ENCODE measurements at places on chromosomes 7 and 10.

- H3K4me3 ChIP-seq: no peak overlapping the region
- peaks cover 1% of the 10 kb centered on the region for H3K36me3 ChIP-seq
- no peak for DNase-seq
- H3K4me1 ChIP-seq: no peaks in the 10 kb centered on the region
- H3K27me3 ChIP-seq: peaks cover 13% of the 10 kb centered on the region
Measured at GRCh38 chr10:116653885-116654284, 33.1 kb downstream of the PNLIPRP2 start.

- H3K4me1 ChIP-seq: peaks cover 28% of the 10 kb centered on the region
- DNase-seq: no peak
- H3K4me3 ChIP-seq: no peak overlapping the region
- H3K27ac ChIP-seq: peak overlapping the region; percentile 47
- peaks cover 69% of the 10 kb centered on the region for H3K36me3 ChIP-seq
- no peaks in the 10 kb centered on the region for H3K27me3 ChIP-seq
Measured at GRCh38 chr10:1123198-1123597, 67.0 kb downstream of the WDR37 start.

- no peaks in the 10 kb centered on the region for H3K4me1 ChIP-seq
- H3K27me3 ChIP-seq: no peaks in the 10 kb centered on the region
- H3K27ac ChIP-seq: no peak overlapping the region
Measured at GRCh38 chr10:55476129-55476528, 675.1 kb upstream of the PCDH15 start.

DNA sequence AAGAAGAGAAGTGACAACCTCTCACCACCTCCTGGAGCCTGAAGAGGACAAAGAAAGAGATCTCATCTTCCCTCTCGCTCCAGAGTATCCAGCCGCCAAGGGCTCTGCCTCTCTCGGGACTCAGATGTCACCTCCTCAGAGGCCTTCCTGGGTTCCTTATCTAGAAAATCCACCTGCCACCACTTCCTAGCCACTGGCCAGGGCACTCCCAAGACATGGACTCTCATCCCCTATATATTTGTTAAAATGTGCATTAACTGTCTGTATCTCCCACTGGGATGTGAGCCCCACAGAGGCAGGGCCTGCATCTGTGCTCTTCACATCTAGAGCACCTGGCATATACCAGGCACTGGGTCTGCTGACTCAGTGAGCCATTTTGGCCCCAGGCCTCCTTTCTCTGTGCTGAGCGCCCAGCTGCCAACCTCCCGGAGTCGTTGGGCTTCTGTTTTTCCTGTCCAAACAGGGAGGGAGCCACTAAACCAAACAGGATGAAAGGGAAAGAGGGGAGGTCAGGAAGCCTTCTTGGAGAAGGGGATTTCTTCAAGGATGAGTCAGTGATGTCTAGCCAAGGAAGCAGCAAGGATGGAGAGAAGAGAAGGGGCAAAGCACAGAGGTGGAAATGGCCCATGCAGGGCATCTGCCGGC, 58.9 kb downstream of the KCNMA1 start:
- no peaks in the 10 kb centered on the region for H3K36me3 ChIP-seq
- H3K27ac ChIP-seq: no peak overlapping the region
- DNase-seq: no peak
- H3K4me1 ChIP-seq: peaks cover 2% of the 10 kb centered on the region
- H3K4me3 ChIP-seq: no peak overlapping the region
- H3K27me3 ChIP-seq: no peaks in the 10 kb centered on the region

DNA sequence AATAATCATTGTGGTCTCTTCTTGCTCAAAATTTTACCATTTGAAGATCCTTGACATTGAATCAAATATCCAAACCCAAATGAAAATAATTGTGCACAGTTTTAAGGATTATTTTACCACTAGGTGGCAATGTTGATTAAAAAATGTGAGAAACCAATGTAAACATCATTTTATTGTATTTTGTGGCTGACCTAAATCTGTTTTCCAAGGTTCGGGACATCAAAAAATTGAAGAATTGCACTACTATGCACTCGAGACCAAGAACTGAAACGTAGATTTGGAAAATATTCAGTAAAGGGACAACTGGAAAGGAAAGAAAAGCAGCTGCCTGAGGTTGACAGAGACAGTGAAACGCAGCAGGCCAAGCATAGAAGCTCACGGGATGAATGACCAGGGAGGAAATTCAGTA, 259.3 kb downstream of the SNX13 start:
- no peaks in the 10 kb centered on the region for H3K4me1 ChIP-seq
- no peak overlapping the region for H3K4me3 ChIP-seq
- H3K36me3 ChIP-seq: no peaks in the 10 kb centered on the region

GRCh38 chr10:58064714-58065528, 202.8 kb downstream of the IPMK start:
- DNase-seq: no peak
- no peaks in the 10 kb centered on the region for H3K4me1 ChIP-seq
- H3K36me3 ChIP-seq: peaks cover 3% of the 10 kb centered on the region
- no peak overlapping the region for H3K27ac ChIP-seq
- peaks cover 40% of the 10 kb centered on the region for H3K27me3 ChIP-seq
- H3K4me3 ChIP-seq: no peak overlapping the region

GRCh38 chr10:22856444-22857074, 71.3 kb upstream of the ARMC3 start:
- H3K4me1 ChIP-seq: no peaks in the 10 kb centered on the region
- H3K27ac ChIP-seq: no peak overlapping the region

DNA sequence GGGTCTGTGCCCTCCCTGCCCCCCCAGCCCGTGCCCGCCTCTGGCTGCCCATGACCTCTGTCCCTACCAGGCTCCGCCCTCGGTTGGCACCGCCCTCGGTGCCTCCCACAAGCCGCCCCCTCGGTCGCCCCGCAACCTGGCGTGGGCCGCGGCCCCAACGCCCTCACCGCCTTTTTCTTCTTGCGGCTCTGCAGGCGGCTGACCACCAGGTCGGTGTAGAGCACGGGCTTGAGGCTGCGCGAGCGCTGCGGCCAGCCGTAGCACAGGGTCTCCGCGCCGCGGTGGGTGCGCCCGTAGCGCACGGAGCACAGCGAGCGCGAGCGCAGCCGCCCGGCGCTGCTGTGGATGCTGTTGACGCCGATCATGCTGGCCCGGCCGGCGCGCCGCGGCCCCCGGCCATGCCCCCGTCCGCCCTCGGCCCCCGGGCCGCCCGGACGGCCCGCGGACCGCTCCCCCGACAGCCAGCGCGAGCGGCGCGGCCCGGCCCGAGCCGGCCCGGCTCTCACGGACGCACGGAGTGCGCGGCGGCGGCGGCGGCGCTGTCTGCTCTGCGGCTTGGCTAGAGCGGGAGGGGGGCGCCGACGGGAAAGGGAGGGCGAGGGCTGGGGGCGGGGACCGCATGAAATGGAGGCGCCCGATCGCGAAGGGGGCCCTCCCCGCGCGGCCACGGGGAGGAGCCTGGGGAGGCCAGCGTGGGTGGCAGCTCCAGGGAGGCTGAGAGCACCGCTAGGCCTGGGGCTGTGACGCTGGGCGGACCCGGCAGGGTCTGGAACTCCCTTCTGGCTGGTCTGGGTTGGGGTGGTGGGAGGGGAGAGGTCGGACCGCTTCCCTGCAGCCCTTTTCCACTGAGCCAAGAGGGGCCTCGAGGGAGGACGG, 9.6 kb downstream of the PSD start:
- H3K27ac ChIP-seq: no peak overlapping the region
- DNase-seq: no peak
- peaks cover 22% of the 10 kb centered on the region for H3K4me1 ChIP-seq
- H3K4me3 ChIP-seq: peak overlapping the region; percentile 70
- H3K36me3 ChIP-seq: peaks cover 26% of the 10 kb centered on the region

DNA sequence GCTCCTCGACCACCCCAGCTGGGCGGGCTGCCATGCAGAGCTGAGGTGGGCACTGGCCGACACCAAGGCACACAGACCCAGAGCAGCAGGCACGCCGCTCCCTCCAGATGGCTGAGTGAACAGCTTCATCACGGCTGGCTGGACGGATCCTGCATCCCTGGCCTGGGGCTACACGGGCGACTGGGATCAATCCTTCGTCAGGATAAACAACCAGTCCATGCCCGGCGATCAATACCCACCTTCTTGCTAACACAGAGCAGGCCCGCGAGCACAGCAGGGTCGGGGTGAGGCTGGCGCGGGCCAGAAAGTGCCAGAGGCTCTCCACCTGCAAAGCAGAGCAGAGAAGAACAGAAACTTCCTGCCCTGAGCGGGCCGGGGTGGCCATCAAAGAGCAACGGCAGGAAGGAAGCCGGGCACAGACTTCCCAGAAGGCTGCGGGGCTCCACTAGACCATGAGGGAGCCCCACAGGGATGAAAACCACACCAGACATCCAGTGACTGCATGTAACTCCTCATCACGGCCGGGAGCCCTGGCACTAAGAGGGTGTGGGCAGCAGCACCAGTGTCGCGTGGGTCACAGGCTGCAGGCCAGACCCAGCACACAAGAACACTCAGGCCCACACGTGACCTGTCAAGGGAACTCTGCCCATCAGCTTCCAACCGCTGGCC, 166.4 kb downstream of the MAD1L1 start:
- peaks cover 4% of the 10 kb centered on the region for H3K36me3 ChIP-seq
- H3K4me3 ChIP-seq: no peak overlapping the region
- no peak for DNase-seq
- H3K27me3 ChIP-seq: no peaks in the 10 kb centered on the region
- H3K4me1 ChIP-seq: peaks cover 10% of the 10 kb centered on the region
- H3K27ac ChIP-seq: no peak overlapping the region

DNA sequence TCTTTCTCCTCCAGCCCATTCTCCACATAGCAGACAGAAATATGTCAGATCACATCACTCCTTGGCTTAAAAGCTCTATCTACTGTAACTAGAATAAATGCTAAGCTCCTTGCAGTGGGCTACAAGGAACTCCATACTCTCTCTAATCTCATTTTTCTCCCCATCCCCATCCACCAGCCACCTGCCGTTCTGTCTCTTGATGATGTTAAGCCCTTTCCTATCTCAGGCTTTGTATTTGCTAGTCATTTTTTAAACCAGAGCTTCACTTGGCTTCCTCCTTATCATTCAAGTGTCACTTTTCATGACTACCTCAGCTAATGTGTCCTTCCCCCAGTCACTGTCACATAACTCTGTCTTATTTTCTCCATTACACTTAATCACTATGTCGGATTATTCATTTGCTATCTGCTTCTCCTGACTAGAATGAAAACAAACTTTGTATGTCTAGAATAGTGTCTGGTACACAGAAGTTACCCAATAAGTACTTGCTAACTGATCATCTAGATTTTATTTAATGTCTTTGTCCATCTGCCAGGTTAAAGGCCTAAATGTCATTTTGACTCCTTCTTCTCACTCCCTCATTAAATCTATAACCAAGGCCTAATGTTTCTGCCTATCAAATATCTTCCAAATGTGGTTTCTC, 87.2 kb upstream of the RPA3 start:
- H3K36me3 ChIP-seq: no peaks in the 10 kb centered on the region
- no peak for DNase-seq
- no peaks in the 10 kb centered on the region for H3K27me3 ChIP-seq
- H3K27ac ChIP-seq: no peak overlapping the region
- H3K4me3 ChIP-seq: no peak overlapping the region
- no peaks in the 10 kb centered on the region for H3K4me1 ChIP-seq

DNA sequence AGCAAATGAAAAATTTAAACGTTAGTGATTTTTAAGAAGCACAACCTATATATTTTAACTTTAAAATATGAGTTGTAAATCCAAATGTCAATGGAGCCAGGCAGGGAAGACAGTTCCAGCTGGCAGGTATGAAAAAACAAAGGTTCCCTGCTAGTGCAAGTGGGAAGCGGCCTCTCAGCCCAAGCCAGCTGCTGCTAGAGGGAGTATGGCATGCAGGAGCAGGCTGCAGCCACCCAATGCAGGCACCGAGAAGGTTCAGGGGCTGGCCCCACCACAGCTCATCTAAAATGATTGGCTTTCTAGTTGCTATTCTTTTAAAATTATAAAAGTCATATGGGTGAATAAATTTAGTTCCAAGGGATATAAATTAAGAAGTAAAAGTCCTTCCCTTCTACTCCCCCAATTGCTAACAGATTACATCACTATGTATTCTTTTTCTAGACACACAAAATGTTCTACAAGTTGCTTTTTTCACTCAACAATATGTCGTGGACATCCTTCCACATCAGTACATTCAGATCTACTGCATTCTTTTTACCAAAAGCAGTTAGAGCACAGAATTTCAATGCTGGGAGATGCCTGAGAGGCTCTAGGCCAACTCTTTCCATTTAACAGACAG, 69.3 kb downstream of the SGMS1 start:
- no peak for DNase-seq
- peak overlapping the region; percentile 16 for H3K27ac ChIP-seq
- peaks cover 45% of the 10 kb centered on the region for H3K4me1 ChIP-seq
- H3K4me3 ChIP-seq: no peak overlapping the region
- peaks cover 2% of the 10 kb centered on the region for H3K36me3 ChIP-seq

- peaks cover 3% of the 10 kb centered on the region for H3K27me3 ChIP-seq
- no peaks in the 10 kb centered on the region for H3K36me3 ChIP-seq
- H3K4me1 ChIP-seq: no peaks in the 10 kb centered on the region
- DNase-seq: no peak
- H3K4me3 ChIP-seq: no peak overlapping the region
- H3K27ac ChIP-seq: no peak overlapping the region
Measured at GRCh38 chr10:72012796-72013195, 48.6 kb downstream of the CHST3 start.

DNA sequence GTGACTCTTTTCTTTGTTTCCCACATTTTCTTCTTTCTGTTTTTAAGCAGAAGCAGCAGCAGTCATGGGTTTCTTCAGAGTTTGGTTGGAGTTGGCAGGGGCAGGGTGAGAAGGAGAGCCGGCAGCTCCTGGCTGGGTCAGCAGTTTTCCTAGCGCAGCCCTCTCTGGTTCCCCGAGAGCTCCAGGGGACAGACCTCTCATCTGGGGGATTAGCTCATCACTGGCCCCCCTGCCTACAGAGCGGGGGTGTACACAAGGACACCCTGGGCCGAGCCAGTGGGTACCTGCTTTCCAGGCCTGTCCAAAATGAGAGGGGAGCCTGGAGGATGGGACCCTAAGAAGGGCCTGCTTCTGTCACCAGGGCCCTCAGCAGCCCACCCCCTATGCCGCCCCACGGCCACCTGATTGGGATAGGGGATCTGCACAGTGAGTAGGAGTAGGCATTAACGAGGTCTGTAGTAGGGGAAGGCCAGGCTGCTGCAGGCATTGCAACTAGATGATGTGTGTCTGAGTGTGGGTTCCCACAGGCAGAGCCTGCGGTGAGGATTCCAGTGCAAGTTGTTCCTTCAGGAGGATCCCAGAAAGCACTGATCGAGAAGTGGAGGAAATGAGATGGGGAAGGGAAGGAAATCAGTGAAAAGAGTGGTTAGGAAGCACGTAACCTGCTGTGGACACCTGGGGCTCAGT, 122.9 kb upstream of the PPIF start:
- H3K4me3 ChIP-seq: no peak overlapping the region
- no peaks in the 10 kb centered on the region for H3K27me3 ChIP-seq
- DNase-seq: no peak
- no peak overlapping the region for H3K27ac ChIP-seq
- H3K36me3 ChIP-seq: peaks cover 1% of the 10 kb centered on the region
- no peaks in the 10 kb centered on the region for H3K4me1 ChIP-seq

DNA sequence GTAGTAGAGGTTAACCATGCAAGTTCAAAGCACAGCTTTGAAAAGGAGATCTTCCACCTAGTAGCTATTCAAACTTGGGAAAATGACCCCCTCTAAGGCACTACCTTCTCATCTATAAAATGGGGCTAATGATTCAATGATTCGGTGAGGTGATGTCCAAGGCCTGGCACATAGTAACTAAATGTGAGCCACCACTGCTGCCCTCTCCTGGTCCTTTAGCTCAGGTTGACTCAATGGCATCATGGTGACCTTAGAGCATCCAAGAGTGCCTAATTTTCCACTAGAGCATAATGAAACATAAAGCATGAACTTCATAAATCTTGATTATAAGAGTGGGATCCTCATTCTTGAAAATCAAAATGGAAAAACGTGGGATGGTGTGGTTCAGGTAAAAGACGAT, 16.3 kb upstream of the PLCE1 start:
- DNase-seq: no peak
- no peaks in the 10 kb centered on the region for H3K36me3 ChIP-seq
- H3K27me3 ChIP-seq: no peaks in the 10 kb centered on the region
- H3K4me3 ChIP-seq: no peak overlapping the region
- no peaks in the 10 kb centered on the region for H3K4me1 ChIP-seq
